ENCODE measurements at places on chromosomes 1 and 21.
A peak's percentile ranks its signal among the peaks of the same experiment; 100 is the strongest.

- no peak for DNase-seq
These were observed 9.5 kb downstream of the RRP15 start for GRCh38 chr1:218294546-218294945.

- DNase-seq, result peak; percentile 80
These were observed 176.6 kb downstream of the GRIK3 start for GRCh38 chr1:36857754-36858153.

DNA sequence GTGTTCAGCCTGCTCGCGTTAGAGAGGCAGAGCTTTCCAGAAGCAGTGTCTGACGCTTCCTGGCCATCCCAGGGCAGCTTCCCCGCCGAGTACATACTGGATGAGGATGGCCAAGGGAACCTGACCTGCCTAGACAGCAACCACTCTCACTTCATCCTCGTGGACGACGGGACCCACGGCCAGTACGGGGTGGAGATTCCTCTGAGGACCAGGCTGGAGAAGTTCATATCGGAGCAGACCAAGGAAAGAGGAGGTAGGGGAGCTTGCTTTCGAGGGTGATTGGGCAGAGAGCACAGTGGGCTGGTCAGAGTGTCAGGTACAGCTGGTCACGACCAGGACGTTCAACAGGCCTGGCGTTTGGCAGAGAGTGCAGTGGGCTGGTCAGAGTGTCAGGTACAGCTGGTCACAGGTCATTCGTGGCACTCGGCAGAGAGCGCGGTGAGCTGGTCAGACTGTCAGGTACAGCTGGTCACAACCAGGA is 22.4 kb downstream of the TRPM2 start:
- DNase-seq, result no peak

GRCh38 chr1:41122851-41123518 is 101.5 kb upstream of the SLFNL1 start:
- DNase-seq, result peak; percentile 22

GRCh38 chr1:206115791-206116190 is 1.4 kb downstream of the AVPR1B start:
- DNase-seq, result no peak

GRCh38 chr1:19372136-19372514 is 60.0 kb downstream of the SLC66A1 start:
- no peak for DNase-seq

- DNase-seq, result no peak
These were observed 18.7 kb upstream of the ZNF362 start for GRCh38 chr1:33237579-33237978.

GRCh38 chr1:81208441-81208840 is 592.3 kb upstream of the ADGRL2 start:
- no peak for DNase-seq

GRCh38 chr1:238450976-238451375 is 560.3 kb upstream of the ZP4 start:
- no peak for DNase-seq

GRCh38 chr1:69055194-69055593 is 512.5 kb upstream of the LRRC7 start:
- no peak for DNase-seq

GRCh38 chr1:50980505-50980904 is 10.5 kb downstream of the CDKN2C start:
- DNase-seq, result no peak
